ENCODE measurements at places on chromosomes 4 and X.

DNA sequence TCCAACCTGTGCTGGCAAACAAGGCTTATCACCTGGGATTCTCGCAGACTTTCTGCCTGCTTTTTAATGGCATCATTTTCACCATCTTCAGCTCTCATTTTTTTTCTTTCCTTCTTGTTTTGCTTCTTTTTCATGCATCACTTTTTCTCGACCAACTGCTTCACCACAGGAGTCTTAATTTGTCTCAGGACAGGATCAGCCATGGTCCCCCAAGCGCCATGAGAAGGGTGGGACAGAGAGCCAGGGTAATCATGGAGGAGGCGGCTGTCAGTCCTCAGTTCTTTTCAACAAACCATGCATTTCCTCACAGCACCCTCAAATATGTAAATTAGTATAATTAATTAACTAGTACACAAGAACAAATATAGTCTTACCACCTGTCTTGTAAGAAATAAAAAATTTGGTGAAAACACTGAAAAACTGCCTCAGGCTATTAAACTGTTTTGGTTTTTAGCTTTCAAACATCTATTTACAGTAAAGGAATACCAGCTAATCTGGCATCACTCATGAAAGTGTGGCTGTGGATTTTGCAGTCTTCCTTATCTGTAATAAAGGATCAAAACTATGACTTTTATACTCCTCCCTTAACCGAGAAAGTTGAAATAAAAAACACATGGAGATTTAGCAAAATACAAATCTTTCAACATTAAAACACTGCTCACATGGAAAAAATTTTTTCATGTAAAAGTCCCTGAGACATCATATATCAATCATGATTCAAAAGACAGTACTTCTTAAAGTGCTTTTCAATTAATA lies 19.1 kb downstream of the EIF4E start:
- DNase-seq: no peak

- no peak for DNase-seq
Measured at GRCh38 chrX:118212817-118213183, 96.2 kb upstream of the KLHL13 start.

- no peak for DNase-seq
Measured at GRCh38 chr4:86319390-86319789, 40.5 kb downstream of the MAPK10 start.

DNA sequence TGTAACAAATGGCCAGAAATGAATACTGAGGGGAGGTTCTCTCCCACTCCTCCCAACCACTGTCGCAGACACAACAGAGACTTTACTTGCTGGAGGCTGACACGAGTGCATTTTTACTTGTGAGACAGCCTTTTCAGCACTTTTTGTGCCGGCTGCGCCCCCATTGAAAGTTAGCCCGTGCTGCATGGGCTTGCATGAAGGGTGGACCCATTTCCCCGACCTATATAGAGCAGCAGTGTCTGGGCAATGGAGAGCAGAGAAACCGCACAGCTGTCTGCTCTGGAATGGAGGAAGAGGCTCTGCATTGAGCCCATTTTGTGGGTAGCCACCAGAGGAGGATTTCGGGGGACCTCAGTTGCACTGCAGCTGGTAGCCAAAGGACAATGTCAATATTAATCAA lies 208.8 kb downstream of the UGT8 start:
- no peak for DNase-seq

- no peak for DNase-seq
Measured at GRCh38 chrX:3271183-3271833, 75.1 kb downstream of the MXRA5 start.

GRCh38 chr4:94262163-94263016 lies 54.7 kb downstream of the SMARCAD1 start:
- DNase-seq: no peak

Measured in stimulated activated CD4-positive, alpha-beta T cell treated with anti-CD3 and anti-CD28 coated beads, Interleukin-12 subunit alpha, Interleukin-12 subunit beta, amount 100 ng/mL, for 48 hours (primary cell).